ENCODE measurements at places on chromosomes 3 and 15. TPM values are rescaled to one million over a fixed set of nuclear protein-coding genes. Genes with fewer than 3 reads are reported as not detected.

- no peak for DNase-seq
These were observed 376.1 kb upstream of the CFAP20DC start for GRCh38 chr3:59425942-59426341.

DNA sequence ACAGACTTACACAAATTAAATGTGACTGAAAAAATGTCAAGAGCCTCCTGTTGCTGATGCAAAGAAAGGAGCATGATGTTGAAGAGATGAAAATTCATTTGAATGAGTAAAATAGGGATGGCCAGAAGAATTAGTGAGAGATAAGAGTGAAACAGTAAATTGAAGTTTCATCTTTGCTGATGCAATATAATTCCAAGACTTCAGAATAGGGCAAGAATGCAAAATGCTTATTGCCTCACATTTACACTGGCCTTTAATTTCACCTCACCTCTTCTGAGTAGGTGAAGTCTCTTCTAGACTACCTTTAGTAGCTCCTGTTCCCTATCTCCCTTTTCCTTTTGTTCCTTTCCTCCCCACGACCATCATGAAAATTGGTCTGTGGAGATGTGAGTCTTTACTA is 15.3 kb upstream of the MAPK6 start:
- no peak for DNase-seq

The AADACL2 gene
- polyA plus RNA-seq: 3.8 TPM

The RLBP1 gene
- 0.62 TPM for polyA plus RNA-seq

The LRRC2 gene
- polyA plus RNA-seq: 4.7 TPM

Data from muscle of back (tissue), 13 donors.